HL-60 (cell line): ENCODE measurements at places on chromosomes 6 and 20.

DNA sequence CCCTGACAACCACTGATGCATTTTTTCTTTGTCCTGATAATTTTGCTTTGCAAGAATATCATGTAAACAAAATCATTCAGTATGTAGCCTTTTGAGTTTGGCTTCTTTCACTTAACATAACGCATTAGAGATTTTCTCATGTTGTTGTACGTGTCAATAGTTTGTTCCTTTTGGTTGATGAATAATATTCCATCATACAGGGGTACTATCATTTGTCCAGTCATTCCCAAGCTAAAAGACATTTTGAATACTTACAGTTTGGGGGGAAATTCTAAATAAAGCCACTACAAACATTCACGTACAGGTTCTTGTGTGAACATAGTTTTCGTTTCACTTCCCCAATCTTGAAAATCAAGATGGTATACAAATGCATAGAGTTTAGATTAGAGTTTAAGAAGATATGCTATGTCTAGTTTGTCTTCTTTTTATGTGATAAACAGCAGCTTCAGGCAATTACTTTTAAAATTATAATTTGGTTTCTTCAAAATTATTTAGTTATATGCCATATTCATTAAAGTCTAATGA, 5.2 kb downstream of the HAO1 start:
- DNase-seq: no peak

DNA sequence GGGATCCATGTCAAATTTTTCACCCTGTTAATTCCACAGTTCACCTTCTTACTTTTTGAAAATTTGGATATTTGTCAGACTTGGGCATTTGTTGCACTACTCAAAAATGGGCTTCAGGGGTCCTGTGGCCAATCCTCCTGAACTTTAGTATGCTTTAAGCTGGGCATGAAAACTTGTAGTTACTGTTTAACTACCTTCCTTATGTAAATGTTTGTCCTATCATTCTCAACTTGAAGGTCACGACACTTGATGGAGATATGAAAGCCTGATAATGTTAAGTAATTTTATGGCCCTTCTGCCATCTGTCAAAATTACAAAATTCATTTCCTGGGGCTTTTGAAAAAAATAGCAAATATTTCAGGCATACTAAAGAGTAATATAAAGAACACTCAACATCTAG, 4.2 kb upstream of the ZNF311 start:
- no peak for DNase-seq

DNA sequence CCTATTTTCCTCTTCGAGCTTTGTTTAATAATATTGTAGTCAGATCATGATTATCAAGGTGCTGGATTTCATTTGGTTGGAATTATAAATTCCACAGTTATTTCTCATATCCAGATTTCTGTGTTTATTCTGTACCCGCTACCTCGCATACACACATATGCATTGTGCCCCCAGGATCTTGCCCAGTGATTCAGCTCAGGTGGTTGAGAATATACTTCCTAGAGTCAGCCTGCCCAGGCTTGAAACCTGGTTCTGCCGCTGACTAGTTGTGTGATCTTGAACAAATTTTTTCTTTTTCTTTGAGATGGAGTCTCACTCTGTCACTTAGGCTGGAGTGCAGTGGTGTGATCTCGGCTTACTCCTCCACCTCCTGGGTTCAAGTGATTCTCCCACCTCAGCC, 14.7 kb downstream of the GINM1 start:
- DNase-seq: no peak

DNA sequence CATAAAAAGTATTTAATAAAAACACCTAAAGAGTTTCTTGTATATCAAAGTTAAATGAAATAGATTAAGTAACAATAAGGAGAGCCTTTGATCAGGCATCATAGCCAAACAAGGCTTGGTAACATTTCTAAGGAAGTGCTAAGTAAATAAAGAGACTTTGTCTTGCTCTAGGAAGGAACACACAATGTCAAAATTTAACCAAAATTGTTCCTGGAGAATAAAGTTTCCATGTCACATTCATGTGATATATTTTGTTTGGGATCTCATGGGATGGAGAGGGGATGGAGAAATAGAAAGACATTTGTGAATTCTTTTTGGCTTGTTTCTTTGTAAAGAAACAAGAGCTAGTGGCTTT, 201.9 kb upstream of the DTNBP1 start:
- DNase-seq: no peak

DNA sequence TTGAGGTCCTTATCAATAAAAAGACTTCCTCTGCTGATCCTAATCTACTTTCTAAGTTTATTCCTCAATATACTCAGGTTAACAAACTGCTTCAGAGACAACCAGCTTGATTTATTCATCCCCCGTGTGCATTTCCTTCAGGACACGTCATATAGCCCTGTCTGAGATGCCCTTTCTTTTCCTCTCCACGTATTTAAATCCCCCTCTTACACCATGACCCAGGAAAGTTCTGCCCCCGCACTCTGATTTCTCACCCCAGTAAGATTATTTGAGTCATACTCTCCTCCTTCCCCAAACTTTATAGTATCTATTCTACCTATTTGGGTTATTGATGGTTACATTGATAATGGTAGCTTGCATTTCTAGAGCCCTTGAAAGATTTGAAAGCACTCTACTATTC, 9.8 kb upstream of the CGA start:
- DNase-seq: no peak

DNA sequence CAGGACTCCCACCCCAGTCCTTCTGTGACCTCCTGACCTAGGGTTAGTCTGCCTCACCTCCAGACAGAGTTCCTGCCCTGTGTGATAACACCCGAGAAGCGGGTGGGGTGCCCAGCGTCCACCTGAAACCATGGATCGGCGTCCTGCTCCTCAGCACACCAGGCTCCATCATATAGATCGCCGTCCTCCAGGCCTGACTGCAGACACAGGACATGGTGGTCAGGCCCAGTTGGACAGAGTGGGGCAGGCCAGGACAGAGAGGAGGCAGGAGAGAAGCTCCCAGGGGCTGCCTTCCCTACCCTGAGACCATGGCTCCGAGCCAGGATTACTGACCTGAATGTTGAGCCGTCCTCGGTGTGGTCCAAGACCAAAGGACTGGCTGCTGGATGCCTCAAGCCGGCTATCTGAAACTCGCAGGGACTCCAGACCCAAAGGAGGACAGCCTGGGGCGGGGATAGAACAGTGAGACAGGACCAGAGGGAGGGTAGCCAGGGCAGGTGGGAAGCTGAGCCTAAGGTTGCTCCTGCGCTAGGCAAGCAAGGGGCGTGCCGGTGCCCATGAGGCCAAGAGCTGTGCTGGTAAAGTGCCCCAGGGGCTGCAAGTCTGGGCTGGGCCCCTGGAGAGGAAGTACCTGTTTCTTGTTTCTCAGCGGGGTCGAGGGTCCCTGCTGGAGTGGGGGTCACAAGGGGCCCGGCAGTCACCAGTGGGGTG, 2.2 kb downstream of the CPXM1 start:
- no peak for DNase-seq

- no peak for DNase-seq
These were observed 208.9 kb upstream of the EXOC2 start for GRCh38 chr6:901696-902460.

GRCh38 chr6:35776364-35777215, at the start of gene CLPSL2:
CLPSL2 (plus strand) TSS chr6:35776598; CDS start chr6:35776619, 21 bp downstream.
- DNase-seq: no peak

GRCh38 chr6:17098538-17098937, 3.3 kb upstream of the STMND1 start:
- DNase-seq: no peak

DNA sequence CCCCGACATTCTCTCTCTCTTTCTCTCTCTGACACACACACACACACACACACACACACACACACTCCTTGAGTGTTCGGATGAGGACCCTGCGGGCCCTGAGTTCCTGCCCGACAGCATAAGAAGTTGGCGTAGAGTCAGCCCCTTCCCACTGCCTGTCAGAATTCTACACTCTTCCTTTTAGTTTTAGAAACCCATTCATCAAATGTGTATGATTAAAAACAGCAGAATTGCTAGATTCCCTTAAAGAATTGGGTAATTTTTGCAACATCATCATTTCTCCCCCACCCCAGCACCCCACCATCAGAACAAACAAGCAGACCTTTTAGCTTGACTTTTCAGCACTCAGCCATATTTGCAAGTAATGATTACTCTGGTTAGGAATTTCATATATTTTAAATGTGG, 322.8 kb downstream of the FARS2 start:
- DNase-seq: no peak

GRCh38 chr20:56872620-56873458, 243.7 kb downstream of the TFAP2C start:
- no peak for DNase-seq
